Activated T-cell treated with anti-CD3 and anti-CD28 coated beads, Interleukin-2, amount 50 U/mL, for 24 hours (primary cell): ENCODE measurements at places on chromosomes 6 and 20.

DNA sequence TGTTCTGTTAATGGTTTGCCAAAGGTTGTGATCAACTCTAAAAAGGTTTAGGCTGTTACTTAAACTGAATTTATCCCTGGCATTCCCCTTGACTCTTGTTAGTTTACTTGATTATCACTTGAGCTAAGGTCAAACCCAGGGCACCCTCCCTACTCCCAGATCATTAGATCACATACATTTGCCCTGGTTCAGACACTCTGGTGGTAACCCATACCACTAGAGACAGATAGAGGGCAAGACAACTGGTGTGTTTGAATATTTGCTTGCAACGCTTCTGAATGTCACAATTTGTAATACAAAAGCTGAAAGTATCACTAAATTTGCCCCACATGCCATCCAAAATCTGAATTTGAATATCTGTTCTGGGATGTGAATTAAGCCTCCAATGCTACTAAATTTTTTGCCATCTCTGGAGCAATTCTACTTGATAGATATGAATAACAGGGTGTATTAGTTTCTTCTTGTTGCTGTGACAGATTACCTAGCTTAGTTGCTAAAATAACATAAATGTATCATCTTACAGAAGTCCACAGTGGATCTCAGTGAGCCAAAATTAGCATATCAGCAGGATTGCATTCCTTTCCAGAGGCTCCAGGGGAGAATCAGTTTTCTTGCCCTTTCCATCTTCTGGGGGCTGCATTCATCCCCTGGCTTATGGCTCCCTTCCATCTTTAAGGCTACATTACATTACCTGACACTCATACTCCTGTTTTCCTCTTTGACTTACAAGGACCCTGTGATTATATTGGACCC lies 45.4 kb downstream of the FIG4 start:
- no peak overlapping the region for H3K4me3 ChIP-seq
- peaks cover 3% of the 10 kb centered on the region for H3K4me1 ChIP-seq
- H3K36me3 ChIP-seq, result peaks cover 59% of the 10 kb centered on the region
- no peak overlapping the region for H3K27ac ChIP-seq

DNA sequence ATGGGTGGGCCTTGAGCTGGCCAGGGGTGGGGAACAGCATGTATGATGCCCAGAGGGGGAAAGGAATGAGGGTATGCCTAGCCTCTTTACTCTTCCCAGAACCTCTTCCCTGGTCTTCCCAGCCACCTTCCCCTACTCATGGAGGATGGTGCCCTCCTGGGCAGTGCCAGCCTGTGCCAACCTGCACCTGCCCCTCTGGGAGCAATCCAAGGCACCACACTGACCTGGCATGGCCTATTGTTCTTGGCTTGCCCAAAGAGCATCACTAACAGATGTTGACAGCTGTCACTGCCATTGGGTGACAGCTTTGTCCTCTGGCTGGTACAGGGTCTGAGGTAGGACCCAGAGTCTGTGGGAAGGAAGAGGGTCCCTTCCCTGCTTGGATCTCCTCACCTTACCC lies 12.9 kb downstream of the LPIN3 start:
- H3K27me3 ChIP-seq, result no peaks in the 10 kb centered on the region
- no peaks in the 10 kb centered on the region for H3K4me1 ChIP-seq
- no peaks in the 10 kb centered on the region for H3K36me3 ChIP-seq
- no peak overlapping the region for H3K4me3 ChIP-seq

DNA sequence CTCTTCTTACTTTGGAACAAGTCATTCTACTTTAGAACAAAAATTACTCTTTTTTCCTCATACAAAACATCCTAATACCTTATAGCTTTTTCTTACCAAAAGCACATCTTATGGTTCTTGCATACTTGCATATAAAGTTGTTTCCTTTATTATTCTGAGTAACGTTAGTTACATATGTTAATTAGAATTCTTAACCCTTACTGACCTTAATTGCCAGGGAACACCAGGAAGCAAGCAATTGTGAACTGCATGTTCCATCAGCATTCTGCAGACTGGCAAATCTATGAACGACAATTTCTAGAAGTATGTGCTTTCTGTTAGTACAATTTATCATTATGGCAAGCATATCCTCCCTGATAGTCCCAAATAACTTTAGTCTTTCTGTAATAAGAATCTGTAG lies 831.0 kb downstream of the C6orf118 start:
- H3K4me3 ChIP-seq, result no peak overlapping the region
- H3K27ac ChIP-seq, result no peak overlapping the region

- DNase-seq, result no peak
- no peaks in the 10 kb centered on the region for H3K4me1 ChIP-seq
- no peak overlapping the region for H3K4me3 ChIP-seq
- H3K36me3 ChIP-seq, result no peaks in the 10 kb centered on the region
- no peaks in the 10 kb centered on the region for H3K27me3 ChIP-seq
Observed at GRCh38 chr6:34508425-34508824, 42.5 kb downstream of the PACSIN1 start.

DNA sequence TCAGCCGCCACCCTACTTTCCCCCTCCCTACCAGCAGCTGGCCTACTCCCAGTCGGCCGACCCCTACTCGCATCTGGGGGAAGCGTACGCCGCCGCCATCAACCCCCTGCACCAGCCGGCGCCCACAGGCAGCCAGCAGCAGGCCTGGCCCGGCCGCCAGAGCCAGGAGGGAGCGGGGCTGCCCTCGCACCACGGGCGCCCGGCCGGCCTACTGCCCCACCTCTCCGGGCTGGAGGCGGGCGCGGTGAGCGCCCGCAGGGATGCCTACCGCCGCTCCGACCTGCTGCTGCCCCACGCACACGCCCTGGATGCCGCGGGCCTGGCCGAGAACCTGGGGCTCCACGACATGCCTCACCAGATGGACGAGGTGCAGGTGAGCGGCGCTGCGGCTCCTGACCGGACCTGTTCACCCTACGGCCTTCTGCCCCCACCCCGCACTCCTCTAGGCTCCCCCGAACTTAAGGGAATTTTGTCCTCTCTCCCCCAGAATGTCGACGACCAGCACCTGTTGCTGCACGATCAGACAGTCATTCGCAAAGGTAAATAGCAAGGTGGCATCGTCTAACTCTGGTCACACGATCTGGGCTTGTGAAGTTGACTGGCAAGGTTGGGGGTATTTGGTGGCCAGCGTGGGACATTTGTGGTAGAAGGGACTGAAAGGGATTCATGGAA lies 2.3 kb downstream of the TFAP2C start:
- DNase-seq, result no peak
- no peaks in the 10 kb centered on the region for H3K36me3 ChIP-seq
- no peak overlapping the region for H3K27ac ChIP-seq
- no peak overlapping the region for H3K4me3 ChIP-seq
